Calu3 (cell line): ENCODE measurements at places on chromosomes 4 and X. TPM values are rescaled to one million over a fixed set of nuclear protein-coding genes. Genes with fewer than 3 reads are reported as not detected.

- DNase-seq: no peak
These were observed 24.1 kb upstream of the AREG start for GRCh38 chr4:74420863-74421262.

- no peak for DNase-seq
These were observed 1.6 kb downstream of the SLC10A6 start for GRCh38 chr4:86847571-86847970.

Gene PRAF2
- total RNA-seq: 11.5 and 16.1 TPM in 2 replicates

DNA sequence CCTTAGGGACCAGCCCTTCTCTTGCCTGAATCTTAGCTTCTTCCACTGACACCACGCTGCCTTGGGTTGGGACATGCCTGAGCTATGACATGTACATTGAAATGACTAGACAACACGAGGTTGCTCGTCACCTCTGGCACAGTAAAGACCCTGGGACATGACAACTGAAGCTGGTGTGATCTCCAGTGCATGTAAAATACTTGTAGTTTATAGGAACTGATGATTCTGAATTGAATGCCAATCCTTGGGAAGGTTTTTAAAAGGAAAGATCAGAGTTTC, 100.7 kb upstream of the PGRMC2 start:
- DNase-seq: no peak

DNA sequence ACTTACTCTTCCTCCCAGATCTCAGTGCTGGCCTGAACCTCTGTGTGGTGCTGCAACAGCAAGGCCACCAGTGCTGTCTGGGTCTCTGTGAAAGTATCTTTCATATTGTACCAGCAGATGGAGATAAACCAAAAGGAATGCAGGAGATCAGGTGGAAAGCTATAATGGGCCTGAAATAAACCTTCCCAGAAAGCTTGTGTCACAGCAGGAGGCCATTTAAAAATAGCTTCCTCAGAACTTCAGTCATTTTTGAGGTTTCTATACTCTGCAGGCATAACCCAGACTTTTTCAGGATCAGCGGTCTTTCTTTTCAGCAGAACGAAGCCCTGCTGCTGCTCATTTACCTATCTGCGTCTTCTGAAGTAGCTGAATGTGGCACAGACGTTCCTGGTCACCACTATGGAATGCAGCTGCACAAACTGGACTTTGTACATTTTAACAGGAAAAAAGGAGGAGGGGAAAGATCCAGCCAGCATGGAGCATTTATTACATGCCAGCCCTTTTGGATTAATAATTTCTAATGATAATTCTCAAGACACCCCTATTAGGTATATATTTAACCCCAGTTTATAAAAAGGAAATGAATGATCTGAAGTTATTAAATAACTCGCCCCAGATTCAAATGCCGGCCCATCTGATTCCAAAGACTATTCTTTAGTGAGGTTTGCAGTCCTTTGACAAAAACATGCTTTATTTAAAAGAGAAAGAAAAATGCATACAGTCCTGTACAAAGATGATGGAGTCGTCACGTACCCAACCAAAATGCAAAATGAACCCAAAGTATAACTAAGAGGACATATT, 119.7 kb downstream of the NFKB1 start:
- peak; percentile 55 for DNase-seq

DNA sequence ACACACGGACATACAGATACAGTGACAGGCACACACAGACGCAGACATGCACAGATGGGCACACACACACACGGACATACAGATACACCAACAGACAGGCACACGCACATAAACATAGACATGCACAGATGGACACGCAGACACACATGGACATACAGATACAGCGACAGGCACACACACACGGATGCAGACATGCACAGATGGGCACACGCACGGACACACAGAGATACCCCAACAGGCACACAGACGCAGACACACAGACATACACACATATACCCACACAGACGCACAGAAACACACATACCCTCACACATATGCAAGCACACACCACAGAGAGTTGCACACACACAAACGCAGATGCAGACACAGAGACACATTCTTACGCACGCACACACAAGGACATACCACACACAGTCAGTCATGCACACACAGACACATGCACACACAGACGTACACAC, 24.4 kb upstream of the SLC25A6 start:
- no peak for DNase-seq

Gene ZNF41
- 10.8 and 12.2 TPM in 2 replicates for total RNA-seq

DNA sequence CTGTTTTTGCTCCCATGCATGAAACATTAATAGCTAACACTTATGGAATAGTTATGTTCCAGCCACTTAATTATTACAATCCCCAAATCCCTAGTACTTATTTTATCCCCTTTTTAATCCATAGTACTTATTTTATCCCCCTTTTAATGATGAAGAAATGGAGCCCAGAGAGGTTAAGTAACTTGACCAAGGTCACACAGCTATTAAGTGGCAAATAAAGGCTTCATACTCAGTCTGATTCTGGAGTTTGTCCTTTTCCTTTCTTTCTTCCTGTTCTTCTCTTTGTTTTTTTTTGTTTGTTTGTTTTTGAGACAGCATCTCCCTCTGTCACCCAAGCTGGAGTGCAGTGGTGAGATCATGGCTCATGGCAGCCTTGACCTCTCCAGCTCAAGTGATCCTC, 2.2 kb downstream of the NKAP start:
- no peak for DNase-seq

GRCh38 chr4:31124008-31124585, 403.9 kb downstream of the PCDH7 start:
- no peak for DNase-seq

DNA sequence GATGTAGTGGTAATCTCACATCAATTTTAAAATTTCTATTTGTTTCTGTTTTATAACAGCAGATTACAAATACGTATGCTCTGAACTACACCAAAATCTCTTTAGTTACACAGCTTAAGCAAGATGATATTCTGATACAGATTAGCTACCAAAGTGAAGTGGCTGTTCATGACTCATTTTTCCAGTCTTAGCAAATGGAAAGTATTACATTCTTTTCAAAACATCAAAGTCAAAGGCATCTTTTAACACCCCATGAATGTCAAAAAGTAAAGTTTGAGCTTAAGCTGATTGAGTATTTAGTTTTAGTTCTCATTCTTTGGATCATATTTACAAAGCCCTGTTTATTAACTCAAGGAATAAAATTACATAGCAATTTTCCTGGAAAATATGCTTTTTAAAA, 6.6 kb upstream of the HPGDS start:
- DNase-seq: no peak

DNA sequence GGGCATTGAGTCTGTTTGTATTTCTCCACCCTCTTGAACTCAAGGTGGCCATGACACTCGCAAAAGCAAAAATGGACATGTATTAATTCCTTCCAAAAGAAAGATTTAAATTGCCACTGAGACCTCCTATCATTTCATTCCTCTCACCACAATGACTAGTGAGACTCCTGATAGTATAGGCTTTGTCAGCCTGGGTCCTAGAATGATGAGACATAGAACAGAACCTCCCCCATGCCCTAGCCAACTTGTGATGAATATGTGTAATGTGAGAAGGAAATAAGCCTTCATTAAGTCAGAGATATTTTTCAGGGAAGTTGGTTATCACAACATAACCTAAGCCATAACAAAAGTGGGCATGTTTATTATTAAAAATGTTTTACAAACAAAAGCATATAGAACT, 62.5 kb downstream of the ASB9 start:
- no peak for DNase-seq

Gene CT45A5
- not detected in 2 replicates for total RNA-seq

DNA sequence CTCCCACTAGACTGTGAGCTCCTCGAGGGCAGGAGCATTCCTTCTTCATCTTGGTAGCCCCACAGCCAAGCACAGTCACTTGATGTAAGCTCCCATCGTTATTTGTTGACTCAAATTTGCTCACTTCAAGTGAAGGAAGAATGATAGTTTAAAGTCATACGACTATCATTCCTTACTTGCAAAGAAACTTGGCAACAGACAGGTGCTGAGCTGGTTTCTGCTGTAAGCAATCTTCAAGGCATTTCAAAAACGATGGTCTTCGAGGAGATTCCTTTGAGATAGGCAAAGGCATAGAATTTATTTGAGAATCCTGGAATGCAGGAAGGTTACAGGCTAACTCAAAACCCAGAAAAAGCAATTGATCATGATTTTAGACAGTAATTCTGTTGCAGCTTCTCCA, 64.8 kb downstream of the QDPR start:
- DNase-seq: no peak

DNA sequence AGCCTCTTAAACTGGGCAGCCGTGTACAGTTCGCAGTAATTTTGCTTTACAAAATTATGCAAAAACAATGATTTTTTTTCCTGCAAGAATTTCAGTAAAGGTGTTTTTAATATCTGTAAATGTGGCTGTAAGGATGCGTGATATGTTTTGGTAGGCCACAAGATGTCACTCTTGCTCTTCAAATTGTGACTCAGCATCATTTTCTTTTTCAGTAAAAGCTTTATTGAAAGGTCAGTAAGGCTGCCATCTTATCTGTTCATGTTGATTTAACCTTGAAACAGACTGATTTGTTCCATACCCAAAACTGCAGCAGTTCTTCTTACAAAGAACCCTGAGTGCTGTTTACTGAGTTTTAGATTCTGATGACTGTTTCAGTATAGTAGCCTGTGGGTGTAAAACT, 39.9 kb downstream of the TXLNG start:
- DNase-seq: no peak

- no peak for DNase-seq
These were observed 13.4 kb downstream of the P2RY10 start for GRCh38 chrX:78958419-78959116.

DNA sequence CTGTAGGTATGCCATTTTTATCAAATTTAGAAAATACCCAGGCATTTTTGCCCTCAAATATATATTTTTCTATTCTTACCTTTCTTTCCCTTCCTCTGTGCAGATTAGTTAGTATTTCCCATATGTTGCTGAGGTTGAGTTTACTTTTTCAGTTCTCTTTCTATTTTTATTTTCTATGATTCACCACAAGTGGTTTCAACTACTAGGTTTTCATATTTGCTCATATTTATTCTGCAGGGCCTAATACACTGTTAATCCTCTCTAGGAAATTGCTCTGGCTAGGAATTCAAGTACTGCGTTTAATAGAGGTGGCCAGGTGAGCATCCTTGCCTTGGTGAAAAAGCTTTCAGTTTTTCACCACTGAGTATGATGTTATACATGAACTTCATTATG, 1535.3 kb upstream of the PCDH10 start:
- no peak for DNase-seq

DNA sequence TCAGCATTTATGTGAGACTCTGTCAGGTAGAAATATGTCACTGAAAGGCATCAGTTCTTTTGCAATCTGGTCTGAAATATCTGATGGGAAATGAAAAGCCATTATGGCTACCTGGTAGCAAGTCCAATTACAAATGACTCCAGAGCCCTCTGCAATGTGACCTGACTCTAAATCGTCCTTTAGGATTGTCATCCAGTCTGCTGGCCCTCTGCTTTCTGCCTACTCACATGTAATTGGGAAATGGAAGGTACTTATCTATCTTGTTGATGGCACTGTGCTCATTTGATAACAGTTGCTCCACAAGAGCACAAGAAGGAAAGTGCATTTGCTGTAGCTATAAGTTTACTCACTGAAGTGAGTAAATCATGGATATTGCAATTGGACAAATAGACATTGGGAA, 799.8 kb downstream of the RAPGEF2 start:
- DNase-seq: no peak

DNA sequence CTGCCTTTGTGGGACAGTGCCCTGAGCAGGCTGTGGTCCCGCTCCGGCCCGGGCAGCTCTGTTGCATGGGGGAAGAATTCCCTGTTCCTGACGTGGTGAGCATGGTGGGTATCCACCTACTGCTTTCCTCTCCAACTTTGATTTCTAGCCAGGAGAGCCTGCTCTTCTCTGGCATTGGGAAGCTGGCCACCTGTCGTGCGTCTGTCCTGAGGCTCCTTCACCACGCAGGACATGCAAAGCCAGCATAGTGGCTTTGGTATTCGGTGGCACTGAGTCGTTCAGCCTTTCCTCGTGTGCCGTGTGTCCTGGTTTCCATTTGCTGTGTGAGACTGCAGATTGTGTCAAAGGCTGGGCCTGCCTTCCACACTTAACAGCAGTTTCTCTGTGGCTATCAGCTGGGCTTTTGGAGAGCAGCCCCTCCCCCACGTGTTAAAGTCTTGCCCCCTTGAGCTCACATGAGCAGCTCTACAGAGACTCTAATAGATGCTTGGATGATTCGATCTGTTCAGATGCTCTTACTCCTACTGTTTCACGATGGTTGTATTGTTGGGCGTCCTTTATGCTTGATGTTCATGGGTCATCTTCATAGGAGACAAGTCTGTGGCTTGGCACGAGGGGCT, 46.3 kb upstream of the CLCN4 start:
- DNase-seq: no peak

Gene ARX
- total RNA-seq: not detected in 2 replicates

Gene RBMXL3
- total RNA-seq: not detected in 2 replicates

Gene GAGE12E
- total RNA-seq: not detected in 2 replicates

GRCh38 chr4:87461281-87461700, 38.9 kb downstream of the NUDT9 start:
- DNase-seq: no peak

DNA sequence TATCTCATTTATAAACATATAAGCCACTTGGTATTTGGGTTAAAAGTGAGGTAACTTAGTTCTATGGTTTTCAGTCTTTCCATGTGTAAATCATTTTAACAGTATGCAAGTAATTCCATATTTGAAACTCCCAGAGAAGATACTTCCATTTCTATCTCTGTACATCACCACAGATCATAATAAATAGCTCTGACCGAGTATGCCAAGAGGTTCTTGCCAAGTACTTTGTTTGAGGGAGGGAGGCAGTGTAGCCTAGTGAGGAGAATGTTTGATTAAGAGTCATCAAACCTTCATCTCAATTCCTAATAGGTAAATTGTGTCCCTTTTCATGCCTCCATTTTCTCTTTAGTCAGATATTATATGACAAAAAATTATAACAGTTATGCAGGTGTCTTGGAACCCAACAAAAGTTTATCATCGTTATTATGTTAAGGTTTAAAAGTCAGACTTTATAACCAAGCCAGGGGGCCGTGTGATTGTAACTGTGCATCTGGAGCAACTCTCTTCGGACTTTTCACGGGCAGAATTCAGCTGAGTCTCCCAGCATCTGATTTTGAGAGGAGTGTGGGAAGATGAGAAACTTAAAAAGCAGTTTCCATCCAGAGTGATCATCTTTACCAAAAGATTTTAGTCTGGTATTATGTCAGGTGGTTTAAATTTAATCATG, 123.8 kb downstream of the ANK2 start:
- DNase-seq: no peak

DNA sequence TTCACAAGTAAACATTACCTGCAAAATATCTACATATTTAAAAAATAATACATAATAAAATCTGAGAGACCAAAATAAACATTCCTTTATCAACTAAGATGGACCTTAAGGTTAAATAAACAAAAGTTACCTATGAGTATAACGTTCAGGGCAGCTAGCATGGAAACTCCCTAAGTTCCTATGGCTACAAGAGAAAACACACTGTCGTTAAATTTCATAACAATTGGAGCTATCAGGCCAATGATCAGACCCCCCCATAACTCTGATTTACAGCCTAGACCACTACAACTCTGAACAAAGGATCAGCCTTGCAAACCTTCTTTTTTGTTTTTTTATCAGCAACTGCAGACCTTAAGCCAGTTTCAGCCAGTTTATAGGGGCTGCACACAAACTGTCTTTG, 1418.4 kb downstream of the PCDH18 start:
- no peak for DNase-seq

GRCh38 chrX:147891896-147892295, 19.8 kb upstream of the FMR1 start:
- no peak for DNase-seq
